ENCODE measurements at places on chromosomes 13 and 19.

GRCh38 chr13:105918842-105919741, 616.4 kb downstream of the EFNB2 start:
- no peak for DNase-seq

GRCh38 chr13:28494778-28495537, at the start of gene FLT1:
Gene FLT1 (minus strand): TSS chr13:28495128. CDS start chr13:28494843, 285 bp downstream.
- no peak for DNase-seq

GRCh38 chr13:22648320-22648801, 532.4 kb upstream of the SGCG start:
- DNase-seq, result no peak

DNA sequence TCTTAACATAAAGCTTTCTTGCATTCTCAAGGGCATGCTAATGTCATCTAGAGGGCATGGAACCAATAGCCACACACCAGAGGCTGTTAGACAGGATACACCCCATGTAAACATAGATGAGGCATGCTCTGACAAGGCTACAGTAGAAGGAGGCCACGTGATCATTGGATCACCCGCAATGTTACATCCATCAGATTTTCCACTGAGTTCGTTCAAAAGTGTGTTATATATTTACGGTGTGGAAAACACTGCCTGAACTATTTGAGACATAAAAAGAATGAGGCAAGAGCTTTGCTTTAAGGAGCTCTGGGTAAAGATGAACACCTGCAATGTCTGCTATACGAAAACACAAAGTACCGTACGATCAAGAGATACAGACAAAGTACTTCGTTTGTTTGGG, 817.5 kb upstream of the SLC10A2 start:
- no peak for DNase-seq

DNA sequence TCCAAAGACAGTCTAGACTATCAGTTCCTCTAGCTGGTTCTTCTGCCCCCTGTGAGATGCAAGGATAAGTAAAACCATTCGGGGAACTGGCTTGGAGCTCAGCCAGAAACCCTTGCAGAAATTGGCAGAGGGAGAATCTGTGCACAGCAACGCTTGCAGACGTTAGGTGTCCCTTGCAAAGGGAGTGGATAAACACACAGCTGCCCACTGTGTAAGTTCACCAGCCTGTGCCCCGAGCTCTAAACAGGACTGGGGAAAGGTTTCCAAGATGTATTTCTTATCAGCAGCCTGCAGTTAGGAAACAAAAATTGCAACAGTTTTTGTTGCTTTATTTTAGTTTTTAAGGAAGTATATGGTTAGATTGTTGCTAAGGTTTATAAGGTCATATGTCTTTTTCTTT, 19.0 kb upstream of the ADGRE1 start:
- DNase-seq, result no peak

DNA sequence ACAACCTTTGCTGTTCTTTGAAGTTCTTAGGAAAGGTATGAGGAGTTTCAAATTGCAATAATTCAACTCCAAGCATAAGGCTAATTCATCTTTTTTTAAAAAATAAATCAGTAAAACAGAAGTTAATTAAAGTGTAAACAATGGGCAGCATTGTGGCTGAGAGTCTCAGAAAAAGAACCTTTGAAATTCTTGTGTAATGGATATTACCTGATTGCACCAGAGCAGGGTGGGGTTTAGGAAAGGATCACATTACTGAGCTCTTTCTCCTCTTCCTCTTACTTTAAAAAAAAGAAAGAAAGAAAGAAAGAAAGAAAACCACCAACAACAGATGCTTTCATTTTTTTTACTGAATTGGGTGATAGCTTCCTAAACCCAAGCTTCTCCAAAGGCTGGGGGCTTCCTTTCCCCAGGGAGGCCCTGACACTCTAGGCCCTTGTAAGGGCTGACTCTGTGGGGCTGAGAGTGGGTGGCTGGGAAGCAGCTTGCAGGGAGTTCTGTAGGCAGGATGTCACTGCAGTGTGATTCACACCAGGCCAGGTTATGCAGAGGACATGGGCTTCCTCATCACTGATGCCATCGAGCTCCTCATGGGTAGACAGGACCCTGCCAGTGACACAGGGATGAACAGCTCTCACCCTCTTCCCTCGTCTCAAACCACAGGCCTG, 564.5 kb downstream of the FGF9 start:
- no peak for DNase-seq

- DNase-seq, result no peak
These were observed 14.4 kb downstream of the RGCC start for GRCh38 chr13:41471785-41472184.

DNA sequence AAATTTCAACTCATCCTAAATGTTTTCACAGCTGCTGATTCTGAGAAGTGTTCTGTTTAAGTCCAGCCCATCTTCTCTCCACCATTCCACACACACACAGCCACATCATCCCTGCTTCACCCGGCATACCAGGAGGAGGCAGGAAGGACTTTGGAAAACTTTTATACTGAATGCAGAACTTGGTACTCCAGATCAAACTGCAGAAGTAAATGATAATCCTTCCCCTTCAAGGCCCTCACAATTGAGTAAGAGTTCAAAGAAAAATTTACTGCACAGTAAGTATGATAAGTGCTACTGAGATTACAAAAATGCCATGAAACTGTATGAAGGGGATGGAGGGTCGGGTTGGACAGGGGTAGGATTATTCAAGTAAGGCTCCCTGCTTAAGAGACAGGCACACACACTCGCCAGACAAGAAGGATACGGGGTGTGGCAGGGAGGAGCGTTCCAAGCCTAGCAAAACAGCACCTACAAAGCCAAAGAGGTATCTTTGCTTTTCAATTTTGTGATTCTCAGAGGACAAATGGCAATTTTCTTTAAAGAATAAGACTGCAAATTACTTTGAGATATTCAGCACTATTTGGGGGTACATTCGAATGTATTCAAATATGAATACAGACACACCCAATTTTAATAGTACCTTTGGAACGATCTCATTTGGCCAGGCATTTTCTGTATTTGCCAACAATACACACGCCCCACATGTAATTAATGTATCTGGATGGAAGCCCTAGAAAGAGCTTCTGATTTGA, 2.5 kb downstream of the USP12 start:
- DNase-seq, result no peak

DNA sequence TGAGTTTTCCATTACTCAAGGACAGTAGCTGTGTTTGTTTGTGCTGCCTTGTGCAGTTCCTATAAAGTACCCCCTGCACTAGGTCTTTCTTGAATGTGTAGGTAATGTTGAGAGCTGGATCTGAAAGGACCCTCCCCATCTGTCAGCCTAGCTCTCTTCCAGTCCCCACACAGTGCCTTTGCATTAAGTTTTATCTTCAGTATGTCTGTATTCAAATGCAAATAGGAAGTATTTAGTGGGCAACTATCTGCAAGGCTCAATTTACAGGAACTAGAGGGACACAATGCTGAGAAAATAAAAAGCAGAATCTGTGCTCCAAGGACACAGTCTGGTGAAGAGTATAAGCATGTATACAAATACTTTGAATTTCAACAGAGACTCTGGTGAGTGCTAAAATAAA, 558.5 kb downstream of the RFC3 start:
- DNase-seq, result no peak

DNA sequence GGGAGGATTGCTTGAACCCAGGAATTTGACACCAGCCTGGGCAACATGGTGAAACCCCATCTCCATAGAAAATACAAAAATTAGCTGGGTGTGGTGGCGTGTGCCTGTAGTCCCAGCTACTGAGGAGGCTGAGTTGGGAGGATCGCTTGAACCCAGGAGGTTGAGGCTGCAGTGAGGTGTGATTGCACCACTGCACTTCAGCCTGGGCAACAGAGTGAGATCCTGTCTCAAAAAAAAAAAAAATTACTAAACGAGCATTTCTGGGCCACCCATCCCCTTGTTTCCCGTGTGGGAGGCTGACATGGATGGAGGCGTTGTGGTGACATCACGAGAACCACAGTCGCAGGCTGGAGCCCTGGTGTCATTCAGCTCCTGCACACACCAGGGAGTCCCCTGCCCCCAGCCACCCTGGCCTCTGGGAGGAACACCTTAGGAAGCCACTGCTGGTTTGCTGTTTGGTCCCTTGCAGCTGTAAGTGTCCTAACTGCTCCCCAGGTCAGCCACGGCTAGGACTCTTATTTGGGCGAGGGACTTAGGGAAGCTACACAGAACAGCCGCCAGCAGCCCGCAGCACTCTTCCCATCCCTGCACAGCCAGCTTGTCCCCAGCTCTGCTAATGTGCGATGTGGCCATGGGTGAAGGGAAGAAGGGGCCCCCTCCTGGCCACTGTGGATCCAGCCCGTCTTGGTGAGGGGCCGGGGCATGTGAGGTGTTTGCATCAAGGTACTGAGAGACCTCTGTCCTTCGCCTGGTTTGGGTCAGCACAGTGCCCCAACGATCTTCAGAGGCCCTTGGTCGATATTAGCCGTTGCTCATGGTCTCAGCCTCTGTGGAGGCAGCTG, 12.7 kb downstream of the NKPD1 start:
- no peak for DNase-seq

- no peak for DNase-seq
These were observed 76.2 kb downstream of the GGACT start for GRCh38 chr13:100512422-100512821.

DNA sequence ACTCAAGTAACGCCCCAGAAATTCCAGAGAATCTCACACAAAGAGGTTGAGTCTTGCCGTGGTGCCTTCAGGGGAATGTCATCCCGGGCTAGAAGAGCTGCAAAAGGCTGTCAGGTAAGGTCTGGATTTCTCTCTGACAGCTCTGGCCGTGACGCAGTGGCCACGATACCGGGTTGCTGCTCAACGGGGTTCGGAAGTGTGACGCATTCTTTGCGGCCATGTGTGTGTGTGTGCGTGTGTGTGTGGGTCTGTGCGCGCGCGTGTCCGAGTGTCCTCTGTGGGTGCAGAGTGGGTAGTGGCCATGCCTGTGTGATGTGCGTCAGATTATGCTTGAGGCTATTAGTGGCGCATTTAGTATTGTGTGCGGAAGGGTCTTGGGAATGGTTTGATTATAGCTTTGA, 306 bp downstream of the ZNF540 start:
- no peak for DNase-seq

DNA sequence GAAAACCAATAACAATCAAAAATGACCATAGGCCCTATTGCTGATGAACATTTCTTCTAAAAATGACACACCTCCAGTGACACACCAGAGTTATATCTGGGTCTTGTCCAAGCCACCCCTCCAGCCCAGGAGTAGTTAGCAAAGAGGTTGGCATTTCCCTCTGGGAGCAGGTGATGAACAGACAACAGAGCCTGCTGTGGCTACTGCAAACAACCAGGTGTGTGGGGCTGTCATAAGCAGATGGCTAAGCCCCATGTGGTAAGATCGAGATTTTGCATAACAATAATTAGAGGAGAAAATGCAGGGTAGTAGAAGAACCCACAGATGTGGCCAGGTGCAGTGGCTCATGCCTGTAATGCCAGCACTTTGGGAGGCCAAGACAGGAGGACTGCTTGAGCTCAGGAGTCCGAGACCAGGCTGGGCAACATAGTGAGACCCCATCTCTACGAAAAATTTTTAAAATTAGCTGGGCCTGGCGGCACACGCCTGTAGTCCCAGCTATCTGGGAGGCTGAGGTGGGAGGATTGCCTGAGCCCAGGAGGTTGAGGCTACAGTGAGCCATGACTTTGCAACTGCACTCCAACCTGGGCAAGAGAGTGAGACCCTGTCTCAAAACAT, 5.0 kb downstream of the XRCC1 start:
- no peak for DNase-seq

DNA sequence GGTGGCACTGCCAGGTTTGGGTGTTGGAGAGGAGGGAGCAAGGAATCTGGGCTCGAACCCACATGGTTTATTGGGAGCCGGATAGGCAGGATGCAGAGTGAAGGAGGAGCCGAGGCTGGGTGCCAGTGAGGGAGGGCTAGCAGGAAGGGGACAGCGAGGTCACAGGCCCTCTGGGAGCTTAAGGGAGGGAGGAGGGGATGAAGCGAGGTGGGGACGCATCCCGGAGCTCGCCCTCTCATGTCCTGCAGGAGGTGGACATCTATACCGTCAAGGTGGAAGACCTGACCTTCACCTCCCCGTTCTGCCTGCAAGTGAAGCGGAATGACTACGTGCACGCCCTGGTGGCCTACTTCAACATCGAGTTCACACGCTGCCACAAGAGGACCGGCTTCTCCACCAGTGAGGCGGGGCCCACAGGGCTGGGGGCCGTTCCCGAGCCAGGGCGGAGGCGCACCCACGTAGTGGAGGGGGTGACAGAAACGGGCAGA, 3.5 kb upstream of the ADM5 start:
- no peak for DNase-seq

DNA sequence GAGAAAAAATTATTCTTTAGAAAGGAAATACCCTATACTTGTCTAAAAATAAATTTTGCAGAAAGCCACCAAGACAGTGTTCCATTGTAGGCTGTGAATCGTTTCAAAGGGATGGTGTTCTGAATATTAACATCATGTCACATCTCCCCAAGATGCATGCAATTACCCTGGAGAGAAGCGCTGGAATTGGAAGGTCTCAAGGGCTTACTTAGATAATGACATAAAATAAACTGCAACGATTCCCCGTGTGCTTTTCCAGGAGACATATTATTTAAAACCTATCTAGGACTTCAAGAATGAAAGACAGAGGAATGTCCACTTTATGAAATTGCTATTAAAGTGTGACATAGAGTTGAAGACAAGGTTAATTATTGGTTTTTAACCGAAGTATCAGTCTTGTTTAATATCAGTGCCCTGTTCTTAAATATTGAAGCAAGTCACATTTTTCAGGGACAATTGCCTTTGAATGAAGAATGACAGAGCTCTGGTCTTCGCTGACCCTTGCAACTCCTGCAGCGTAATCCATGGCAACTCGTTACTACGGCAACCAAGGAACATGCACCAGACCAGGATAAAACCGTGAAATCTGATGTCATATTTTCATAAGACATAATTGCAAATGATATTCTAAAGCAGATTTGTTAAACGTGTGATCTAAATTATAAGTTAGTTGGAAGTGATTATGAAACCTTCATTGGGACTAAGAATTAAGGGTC, 91.7 kb downstream of the EFNB2 start:
- no peak for DNase-seq

DNA sequence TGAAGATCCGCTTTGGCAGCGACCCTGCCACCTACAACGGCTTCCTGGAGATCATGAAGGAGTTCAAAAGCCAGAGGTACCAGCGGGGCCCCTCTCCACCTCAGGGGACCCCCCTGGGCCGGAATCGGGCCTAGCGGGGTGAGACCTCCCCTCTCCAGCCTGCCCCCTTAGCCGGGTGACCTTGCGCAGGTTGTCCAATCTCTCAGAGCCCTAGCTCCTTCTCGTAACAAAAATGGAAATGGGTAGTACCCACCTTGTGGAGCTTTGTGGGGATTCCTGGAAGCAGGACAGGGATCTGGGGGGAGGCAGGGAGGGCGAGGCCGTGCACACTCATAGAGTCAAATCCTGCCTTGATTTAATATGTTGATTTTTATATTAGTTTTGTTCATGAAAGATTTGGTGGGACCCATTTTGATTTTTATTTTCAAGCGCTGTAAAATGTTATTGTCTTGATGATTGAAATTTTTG, 658 bp downstream of the SIN3B start:
- DNase-seq, result no peak

GRCh38 chr13:34750078-34750931, 191.8 kb upstream of the NBEA start:
- no peak for DNase-seq

All from fibroblast of skin of left quadriceps (primary cell).